Immature natural killer cell (primary cell): ENCODE measurements at places on chromosomes 13 and 19.

- no peak for DNase-seq
Measured at GRCh38 chr19:35710784-35711723, 6.7 kb downstream of the ZBTB32 start.

DNA sequence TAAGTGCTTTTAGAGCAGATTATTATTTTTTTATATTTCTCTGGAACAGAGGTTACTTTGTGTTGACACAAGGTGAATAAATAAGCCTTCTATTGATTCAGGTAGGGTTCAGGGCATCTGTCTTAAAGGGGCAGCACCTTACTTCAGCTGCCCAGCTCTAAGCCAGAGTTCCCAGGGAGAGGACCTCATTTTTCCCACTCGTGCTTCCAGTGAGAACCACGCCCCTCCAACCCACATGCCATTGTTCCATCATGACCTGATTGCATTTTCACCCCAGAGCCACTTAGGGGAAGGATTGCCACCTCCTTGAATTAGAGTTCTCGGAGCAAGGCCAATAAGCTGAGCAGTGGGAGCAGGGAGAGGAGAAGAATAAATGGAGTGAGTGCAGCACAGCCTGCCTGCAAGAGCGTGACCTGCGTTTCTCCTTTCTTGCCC lies 104.3 kb upstream of the FRY start:
- no peak for DNase-seq

GRCh38 chr19:58054901-58055874 lies 3.9 kb upstream of the ZNF135 start:
- DNase-seq, result peak; percentile 13

DNA sequence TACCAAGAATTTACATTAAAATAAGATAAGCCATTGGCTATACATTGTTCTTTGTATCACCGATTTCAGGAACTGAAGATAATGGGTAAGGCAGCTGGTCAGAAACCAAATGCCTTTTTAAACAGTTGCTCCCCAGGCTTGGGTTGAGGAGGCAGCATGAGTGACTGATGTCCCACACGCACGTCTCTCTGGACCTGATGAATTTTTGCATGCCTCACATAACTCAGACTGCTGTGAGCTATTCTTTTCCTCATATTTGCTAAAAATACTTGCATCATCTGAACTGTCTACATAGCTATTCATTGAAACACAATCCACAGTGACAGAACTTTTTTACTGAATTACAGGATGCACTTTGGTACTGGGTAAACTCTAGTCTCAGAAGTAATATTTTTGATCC lies 123.6 kb upstream of the MAB21L1 start:
- no peak for DNase-seq

DNA sequence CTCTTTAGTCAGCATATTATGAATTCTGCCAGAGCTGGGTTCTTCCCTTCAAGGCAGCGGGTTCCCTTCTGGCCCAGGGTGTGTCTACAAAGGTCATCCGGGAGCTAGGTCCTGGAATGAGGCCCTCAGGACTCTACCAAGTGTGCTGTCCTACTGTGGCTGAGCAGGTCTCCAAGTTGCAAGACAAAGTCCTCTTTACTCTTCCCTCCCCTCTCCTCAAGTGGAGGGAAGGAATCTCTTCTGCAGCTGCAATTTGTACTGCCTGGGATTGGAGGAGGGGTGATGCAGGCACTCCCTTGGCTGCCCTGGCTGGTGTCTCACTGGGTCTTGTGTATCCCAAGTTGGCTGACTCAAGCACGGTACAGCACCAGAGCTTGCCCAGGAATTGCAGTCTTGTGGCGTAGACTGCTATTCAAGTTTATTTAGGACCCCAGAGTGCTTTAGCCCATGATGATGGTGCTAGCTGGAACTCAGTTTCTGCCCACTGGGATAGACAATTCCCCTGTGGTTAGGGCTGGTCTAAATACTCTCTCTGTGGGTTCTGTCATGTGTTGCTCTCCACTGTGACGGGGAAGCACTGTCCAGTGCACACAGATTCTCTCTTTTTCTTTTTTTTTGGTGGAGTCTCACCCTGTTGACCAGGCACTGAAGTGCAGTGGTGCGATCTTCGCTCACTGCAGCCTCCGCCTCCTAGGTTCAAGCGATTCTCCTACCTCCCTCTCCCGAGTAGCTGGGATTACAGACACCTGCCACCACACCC lies 28.5 kb downstream of the RFC3 start:
- DNase-seq, result no peak

DNA sequence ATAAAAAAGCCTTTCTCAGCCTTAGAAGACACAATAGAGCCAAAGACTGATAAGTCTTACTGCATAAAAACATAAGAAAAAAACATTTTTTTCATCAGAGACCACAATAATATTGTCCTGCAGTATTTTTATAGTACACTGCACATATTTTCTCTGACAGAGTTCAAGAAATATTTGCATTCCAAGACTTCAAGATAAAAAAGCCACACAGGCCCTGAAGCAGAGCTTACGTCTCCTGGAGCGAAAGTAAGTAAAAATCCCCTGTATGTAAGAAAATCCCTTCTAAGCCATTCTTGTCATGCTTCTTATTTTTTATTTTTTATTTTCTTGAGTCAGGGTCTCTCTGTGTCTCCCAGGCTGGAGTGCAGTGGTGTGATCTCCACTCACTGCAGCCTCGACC lies 755.9 kb downstream of the LIG4 start:
- no peak for DNase-seq

DNA sequence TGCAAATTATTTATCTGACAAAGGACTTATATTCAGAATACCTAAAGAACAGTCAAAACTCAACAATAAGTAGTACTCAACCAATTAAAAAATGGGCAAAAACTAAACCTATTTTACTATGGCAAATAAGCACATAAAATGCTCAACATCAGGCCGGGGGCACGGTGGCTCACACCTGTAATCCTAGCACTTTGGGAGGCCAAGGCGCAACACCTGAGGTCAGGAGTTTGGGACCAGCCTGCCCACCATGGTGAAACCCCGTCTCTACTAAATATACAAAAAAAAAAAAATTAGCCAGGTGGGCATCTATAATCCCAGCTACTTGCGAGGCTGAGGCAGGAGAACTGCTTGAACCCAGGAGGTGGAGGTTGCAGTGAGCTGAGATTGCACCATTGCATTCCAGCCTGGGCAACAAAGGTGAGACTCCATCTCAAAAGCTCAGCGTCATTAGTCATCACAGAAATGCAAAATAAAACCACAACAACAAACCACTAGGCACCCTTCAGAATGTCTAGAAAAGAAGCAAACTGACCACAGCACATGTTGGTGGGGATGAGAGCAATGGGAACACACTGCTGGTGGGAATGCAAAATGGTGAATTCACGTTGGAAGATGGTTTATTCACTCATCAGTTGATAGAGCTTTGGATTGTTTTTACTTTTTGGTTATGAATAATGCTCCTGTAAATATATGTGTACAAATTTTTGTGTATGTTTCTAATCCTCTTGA lies 180.6 kb upstream of the SOX1 start:
- no peak for DNase-seq

- no peak for DNase-seq
Measured at GRCh38 chr19:38389101-38389925, 816 bp downstream of the SPRED3 start.

- peak; percentile 33 for DNase-seq
Measured at GRCh38 chr19:33302974-33303790, 848 bp upstream of the CEBPA start.

GRCh38 chr19:13055213-13056051 lies 47.2 kb downstream of the LYL1 start:
- DNase-seq, result no peak

DNA sequence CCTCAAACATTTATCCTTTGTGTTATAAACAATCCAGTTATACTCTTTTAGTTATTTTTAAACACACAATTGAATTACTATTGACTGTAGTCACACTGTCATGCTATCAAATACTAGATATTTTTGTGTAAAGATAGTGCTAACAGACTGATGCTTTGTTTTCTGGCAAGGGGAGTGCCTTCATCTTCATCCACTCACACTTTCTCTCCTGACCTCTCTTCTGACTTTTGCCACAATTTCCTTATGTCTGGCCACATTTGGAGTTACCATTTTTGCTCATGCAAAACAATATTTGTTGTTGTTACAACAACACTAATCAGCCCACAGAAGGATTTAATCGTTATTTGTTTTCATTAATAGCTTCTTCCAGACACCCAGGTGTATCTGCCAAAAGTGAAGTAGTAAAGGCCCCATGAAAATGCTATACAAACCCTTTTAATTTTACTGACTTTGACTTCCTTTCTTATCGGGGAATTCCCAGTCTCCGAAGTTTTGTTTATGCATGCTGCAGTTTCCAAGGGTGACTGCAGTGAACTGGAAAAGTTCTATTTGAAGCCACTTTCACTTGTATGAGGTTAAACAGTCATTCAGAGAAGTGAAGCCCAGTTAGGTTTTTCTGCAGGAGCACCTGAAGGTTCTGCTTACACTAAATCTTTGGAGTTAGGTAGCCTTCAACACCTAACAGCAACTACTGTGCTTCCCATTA lies 66.1 kb upstream of the FRY start:
- DNase-seq, result no peak

- no peak for DNase-seq
Measured at GRCh38 chr19:4638317-4638716, 999 bp upstream of the TNFAIP8L1 start.

DNA sequence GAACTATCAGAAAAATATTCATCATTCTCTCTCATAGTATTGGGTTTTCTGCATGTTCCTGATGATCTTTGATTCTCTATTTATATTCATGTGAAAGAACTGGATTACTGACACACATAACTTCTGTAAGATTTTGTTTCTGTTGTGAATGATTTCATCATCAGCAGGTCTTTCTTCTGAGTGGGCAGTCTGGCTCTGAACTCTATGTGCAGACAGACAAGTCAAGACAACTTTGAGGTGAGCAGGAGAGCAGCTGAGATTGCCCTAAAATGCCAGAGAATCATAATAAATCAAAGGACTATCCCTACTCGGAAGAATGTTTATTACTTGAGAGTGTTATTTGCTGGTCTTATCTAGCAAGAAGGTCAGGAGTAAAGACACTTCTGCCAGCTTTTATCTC lies 652.1 kb upstream of the GPC6 start:
- no peak for DNase-seq
